ENCODE measurements at places on chromosomes 4 and X.

DNA sequence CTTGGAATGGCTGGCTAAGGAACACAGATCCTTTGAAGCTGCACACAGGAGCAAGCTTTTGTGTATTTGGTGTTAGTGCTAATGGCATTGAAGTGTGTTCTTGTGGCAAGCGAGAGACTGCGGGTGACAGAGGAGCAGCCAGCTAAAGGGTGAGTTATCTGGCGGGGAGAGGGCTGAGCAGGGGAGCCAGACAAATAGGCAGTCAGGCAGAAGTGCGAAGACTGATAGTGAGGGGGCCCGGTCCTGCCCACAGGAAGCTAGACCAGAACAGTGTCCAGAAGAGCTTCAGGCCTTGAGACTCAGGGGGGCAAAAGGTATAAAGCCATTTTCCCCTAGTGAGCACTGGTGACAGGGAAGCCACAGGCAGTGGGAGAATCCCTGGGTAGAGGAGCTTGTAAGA lies 49.6 kb upstream of the MAMLD1 start:
- no peak for DNase-seq

DNA sequence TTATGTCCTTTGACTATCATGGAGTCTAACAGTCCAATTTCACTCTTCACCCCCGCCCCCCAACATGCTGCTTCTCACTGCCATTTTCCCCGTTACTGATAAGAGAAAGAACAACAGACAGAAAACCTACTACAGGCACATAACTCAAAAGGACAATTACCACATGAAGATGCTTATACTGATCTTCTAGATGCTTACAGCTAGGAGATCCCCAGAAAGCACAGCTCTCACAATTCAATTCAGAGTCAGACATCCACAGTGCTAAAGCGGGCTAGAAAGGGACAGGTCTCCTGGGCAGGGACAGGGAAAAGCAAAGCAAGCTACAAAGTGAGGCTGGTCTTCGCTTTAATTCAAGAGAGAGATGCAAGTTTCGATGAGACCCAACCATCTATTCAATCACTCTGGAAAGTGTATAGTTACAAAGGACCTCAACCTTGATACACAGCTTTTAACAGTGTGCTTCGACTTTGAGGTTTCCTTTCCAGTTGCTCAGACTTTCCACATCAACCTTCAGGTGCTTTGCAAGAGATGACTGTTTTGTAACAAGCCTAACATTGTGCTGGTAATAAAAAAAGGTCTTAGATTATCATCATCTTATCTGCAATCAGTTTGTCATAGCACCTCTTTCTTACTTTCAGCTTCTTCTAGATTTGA lies 60.9 kb downstream of the LEF1 start:
- DNase-seq, result no peak

DNA sequence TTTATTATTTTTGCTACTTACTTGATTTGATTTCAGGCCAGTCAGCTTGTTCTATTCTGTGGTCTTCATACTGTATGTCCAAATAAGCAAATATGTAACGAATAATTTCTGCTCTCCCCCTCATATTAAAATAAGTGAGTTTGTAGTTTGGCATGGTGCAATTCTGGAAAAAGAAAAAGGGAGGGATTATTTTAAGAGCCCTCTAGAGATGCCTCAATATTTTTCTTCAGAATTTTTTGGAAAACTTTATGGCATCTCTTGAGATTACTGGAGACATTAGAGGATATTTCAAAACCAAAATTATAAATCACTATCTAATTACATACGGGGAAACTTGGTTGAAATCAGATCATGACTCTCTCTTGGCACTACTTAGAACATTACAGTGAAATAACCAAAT lies 8.2 kb downstream of the HPGDS start:
- no peak for DNase-seq

DNA sequence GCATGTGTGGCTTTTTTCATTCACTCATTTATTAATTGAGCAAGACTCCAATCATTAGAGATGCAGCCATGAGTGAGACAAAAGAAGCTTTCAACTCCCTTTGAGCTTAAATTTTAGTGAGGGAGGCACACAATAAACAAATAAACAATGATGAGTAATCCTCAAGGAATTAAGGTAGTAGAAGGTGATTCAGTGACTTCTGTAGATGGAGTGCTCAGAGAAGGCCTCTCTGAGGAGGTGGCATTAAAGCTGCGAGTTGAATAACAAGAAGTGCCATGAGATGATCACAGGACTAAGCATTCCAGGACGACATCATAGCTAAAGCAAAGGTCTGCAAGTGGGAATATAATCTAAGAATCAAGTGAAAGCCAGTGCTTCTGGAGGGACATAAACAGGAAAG lies 77.6 kb downstream of the NWD2 start:
- DNase-seq, result no peak

DNA sequence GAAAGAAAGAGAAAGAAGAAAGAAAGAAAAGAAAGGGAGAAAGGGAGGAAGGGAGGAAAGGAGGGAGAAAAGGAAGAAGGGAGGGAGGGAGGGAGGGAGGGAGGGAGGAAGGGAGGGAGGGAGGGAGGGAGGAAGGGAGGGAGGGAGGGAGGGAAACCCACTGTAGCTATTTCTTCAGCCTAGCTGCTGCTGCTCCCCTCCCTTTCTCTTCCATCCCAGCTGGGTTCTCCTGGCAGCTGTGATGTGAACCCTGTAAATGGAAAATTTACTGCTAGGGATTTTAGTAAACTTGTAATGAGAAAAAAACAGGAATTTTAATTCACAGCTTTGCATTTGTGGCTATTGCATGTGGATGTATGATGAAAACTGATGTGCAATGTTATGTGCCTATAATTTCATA lies 8.0 kb downstream of the NR0B1 start:
- no peak for DNase-seq

- no peak for DNase-seq
These were observed 22.9 kb downstream of the REST start for GRCh38 chr4:56930638-56931037.

DNA sequence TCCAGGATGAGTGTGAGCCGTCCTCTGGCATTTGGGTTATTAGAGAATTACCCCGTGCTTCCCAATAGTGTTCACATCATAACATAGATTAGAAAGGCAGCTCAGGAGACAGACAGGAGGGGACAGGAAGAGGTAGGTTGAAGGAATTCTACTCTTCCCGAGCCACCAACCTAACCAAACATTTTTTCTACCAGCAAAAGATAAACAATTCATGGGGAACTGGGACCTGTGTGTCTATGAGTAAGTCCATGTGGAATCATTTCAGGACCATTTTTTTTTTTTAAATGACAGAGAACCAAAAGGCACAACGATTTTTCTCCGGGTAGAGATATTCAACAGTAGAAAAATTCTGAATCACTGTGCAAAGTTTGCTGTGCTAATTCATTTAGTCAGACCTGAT lies 174.2 kb upstream of the ETNPPL start:
- no peak for DNase-seq

DNA sequence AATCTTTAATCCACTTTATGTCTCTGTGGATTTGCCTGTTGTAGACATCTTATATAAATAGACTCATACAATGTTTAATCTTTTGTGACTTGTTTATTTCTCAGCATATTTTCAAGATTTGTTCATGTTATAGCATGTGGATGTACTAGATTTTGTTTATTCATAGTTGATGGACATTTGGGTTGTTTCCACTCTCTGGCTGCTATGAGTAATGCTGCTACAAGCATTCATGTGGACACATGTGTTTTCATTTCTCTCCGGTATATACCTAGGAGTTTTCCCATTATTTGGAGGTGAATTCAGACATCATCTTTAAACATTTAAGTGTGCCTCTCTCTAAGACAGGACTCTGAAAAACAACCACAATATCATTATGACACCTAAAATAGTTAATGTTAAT lies 2.3 kb downstream of the IKBKG start:
- DNase-seq, result no peak

DNA sequence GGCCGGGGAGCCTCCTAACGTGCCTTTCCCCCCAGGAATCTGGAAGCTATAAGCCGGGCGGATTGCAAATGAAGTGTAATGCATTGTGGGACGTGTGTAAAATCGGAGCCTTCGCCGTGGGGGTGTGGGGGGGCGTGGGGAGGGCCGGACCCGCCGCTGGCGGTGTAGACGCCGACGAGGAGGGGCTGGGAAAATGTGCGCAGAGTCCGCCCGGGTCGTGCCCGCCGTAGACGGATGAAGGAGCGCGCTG lies 1.3 kb downstream of the STOX2 start:
- no peak for DNase-seq

DNA sequence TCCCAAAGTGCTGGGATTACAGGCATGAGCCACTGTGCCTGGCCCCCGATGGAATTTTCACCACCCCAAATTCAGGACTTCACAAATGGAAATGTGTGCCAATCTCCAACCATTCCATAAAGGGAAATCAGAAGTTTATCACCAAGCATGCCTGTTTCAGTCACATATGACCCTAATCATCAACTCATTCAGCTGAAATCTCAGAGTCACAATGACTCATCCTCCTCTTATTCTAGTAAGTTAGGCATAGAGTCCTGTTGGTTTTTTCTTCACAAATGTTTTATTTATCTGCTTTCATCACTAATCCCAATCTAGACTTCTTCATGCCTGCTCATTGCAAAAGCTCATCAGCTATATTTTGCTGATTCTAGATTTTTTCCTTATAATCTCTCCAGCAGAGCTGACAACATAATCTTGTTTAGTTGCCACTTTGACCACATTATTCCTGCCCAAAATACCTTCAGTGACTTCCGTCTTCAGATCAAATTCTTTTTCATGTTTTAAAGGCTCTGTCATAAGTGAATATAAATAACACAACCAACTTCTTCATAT lies 83.3 kb downstream of the SLC7A11 start:
- DNase-seq, result peak; percentile 43

- no peak for DNase-seq
These were observed 188.4 kb upstream of the VEGFC start for GRCh38 chr4:176981074-176981473.

DNA sequence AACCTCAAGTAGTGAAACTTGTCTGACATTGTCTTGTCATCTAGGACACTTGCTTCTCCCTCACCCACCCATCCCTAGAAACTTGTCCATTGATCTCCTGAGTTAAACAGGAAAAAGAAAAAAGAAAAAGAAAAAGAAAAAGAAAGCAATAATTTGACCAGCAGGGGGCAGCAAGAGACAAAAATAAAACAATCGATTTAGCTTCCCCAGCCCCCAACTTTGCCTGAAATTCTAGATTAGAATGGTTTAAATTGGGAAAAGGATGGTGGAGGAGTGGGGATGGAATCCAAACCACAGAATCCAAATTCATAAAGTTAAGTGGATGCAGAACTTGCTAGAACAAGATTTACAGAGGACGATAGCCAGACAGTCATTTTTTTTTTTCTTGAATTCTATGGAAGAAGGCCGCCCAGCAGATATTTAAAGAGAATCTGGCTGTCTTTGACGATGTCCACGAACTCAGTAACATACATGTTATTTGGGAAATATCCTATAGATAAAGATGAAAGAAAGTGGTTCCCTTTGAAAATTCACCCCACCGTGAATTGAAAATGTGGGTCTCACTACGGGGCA lies 282.9 kb downstream of the USP46 start:
- no peak for DNase-seq

GRCh38 chr4:28787947-28788346 lies 1927.3 kb downstream of the STIM2 start:
- DNase-seq, result no peak

All from NCI-H226 (cell line).